ENCODE measurements at places on chromosomes 1 and 21.

DNA sequence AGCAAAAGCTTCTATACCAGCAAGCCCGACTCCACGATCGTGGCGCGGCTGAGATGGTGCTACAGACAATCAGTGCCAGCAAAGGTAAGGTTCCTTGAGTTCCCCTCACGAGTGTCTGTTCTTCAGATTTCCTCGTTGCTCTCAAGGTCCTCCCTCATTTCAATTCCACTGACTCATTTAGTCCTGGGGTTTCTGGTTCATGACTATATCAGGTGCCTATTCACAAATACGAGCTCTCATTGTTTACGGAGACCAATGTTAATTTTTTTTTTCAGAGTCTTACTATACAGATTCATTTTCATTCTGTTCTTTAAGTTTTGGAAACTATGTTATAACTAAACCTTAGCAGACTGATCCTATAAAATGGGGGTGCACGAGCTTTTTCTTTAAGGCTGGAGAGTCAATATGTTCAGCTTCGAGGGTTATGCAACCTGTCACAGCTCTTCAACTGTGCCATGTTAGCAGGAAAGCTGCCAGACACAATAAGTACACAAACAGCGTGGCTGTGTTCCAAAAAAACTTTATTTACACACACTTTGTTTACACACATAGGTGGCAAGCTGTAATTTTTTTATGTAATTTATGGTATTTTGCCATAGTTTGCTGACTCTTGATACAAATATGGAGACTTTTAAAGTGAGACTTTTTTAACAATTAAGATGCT lies 134.3 kb downstream of the ZP4 start:
- DNase-seq = no peak

GRCh38 chr1:205719762-205720161 lies 30.2 kb downstream of the NUCKS1 start:
- DNase-seq = no peak

- no peak for DNase-seq
Observed at GRCh38 chr21:15706696-15707095, 23.1 kb upstream of the USP25 start.

GRCh38 chr1:217027403-217028080 lies 304.3 kb upstream of the ESRRG start:
- DNase-seq = no peak

- no peak for DNase-seq
Observed at GRCh38 chr1:229305392-229305791, 34.5 kb downstream of the RAB4A start.

DNA sequence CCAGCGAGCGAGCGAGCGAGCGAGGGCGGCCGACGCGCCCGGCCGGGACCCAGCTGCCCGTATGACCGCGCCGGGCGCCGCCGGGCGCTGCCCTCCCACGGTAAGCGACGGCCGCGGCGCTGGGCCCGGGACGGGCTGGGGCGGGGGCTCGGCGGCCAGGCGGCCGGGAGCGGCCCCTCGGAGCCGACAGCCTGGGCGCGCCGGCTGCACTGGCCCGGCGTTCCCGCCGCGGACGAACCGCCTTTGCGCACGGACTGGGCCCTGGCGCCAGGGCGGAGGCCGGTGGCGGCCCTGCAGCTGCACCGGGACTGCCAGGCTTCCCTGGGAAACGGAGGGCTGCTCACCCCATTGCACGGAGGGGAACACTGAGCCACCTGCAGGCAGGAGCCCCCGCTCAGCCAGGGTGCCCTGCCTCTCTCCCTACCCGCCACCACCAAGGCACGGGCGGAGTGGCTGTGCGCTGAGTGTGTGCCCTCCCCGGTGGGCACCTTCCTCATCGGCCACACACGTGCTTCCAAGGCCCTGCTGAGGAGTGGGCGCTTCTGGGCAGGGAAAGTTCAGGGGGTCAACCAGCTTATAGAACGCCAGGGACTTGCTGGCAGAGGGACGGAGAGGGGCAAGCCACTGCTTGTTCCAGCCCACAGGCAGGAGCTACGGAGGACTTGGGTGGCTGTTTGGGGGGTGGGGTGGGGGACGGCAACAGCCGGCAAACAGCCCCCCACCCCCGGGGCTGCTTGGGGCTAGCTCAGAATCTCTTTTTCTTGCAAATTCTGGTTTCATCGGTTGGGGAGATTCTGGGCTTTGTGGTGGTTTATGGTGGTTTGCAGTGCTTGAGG lies 532 bp downstream of the CSF1 start:
- no peak for DNase-seq

DNA sequence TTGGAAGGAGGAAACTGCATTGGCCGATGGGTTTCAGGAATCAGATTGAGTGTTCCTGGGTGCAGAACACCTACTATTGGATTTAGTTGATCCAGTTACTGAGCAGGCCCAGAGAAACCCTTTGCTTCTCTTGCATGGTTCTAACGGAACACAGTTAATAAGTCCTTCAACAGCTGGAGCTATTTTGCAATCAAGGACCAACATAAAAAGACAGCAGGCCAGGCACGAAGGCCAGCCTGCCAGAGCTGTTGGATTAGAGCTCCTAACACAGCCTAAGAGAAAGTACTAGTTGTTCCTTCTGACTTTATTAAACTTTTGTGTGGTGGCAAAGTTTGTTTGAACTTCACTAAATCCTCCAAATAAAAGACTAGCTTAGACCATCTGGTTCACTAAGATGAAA lies 148.0 kb upstream of the LMO4 start:
- DNase-seq = peak; percentile 40

DNA sequence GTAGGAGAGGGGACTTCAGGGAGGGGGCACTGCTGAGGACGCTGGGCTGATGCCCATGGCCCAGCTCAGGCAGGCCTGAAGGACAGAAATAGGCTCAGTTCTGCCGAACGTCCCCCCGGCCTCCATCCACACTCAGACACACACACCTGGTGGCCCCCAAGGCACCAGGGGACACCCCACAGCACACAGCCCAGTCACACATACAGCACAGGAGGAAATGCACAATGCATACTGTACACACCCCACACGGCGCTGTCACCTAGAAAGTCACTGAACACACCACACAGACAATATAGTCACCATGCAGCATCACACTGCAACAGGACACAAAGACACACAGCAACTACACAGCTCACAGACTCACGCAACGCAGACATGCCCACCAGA lies 562 bp downstream of the SYTL1 start:
- peak; percentile 41 for DNase-seq

GRCh38 chr1:51607681-51608095 lies 9.2 kb upstream of the OSBPL9 start:
- DNase-seq = no peak

DNA sequence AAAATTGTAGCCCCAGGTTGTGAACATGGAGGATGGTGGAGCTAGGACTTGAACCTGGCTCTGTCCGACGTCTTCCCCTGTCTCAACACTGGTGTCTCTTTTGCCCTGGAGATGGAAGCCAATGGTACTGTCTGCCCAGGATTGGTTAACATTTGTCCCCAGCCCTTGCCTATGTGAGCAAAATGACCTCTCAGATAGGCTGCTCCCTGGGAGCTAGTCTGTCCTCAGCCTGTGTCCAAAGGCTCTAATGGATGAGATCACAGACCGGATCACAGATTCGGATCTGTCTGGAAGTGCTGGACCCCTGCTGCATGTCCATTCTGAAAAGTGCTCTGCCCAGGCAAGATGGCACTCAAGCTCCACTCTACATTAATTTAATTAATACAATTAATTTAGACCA lies 394.4 kb upstream of the VAMP3 start:
- no peak for DNase-seq

DNA sequence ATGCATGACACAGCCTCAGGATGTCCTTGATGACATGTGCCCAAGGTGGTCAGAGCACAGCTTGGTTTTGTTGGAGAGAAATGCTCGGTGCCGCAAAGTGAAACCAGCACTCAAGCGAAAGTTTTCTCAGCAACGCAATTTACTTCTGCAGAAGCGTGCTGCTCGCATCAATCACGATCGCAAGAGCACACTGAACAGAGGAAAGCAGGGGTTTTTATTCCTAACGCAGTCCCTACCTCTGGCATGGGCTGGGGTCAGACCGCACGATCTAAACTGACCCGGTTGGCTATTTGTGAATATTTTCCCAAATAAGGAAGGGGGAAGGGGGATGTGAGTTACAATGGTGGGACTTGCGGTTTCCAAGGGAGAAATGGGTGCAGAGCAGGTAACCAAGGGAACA lies 809 bp upstream of the ZNF669 start:
- DNase-seq = no peak

DNA sequence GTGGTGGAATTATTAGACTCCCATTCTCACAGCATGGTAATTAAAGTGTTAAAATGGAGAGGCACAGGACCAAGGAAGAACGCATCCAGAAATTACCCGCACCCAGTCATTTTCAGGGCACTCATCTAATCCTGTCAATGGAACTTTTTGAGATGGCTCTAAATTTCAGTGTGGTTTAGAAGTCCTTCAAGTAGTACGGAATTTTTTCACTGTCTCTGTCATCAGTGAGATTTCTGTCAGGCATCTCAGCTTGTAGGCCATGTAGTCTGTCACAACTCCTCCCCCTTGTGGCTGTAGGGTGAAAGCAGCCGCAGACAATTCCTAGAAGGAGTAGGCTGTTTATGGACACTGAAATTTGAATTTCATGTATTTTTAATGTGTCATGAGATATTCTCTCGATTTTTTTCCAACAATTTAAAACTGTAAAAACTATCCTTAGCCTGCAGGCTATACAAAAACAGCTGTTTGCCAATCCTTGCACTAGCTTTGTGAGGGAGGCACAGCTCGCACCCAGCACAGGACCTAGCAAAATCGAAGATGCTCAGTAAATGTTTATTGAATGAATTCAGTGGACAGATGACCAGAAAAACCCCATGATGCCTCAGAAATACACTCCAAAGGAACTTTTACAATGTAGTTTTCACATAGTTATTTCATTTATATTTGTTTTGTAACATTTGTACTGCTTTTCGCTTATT lies 6.6 kb upstream of the NUP133 start:
- DNase-seq = peak; percentile 79

DNA sequence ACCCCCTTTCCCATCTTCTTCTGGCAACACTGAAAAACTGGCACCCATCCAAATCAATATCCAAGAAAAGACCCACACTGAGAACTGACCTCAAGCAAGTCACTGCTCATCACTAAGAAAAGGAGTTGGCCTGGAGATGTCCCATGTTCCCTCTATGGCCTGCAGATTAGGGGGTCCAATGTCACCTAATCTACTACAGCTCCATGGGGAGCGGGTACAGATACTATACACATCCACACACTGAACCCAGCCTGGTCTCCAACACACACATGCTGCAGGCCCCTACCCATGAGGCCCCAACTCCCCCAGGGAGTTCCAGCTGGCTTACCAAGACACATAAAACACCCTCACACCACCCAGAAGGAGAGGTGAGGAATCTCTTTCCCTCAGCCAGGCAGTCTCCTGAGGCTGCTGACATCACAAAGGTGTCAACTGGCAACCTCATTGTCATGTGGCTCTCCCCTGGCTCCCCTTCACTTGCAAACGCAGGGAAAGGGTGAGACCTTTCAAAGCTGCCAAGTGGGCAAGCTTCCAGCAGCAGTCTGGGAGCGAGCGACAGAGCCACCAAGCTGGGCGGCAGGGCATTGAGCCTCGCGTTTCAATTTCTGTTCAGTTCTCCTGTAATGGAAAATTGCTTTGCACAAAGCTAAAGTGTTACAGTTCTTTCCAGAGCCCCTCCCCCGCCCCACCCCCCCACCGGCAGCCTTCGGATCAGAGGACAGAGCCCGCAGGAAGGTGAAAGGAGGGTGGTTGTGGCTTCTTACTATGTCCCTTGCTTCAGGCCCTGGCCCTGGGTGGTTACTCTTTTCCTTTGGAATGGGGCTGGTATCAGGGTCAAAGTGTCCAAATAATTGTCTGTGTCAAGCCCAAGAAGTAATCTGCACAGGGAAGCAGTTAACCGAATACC lies at the start of gene LRRC52:
Gene LRRC52 (plus strand): TSS at position 469 of the 907 bp plus-strand sequence. CDS start 297 bp downstream, at position 766.
- no peak for DNase-seq

GRCh38 chr1:94998748-94999147 lies 71.8 kb upstream of the CNN3 start:
- no peak for DNase-seq

DNA sequence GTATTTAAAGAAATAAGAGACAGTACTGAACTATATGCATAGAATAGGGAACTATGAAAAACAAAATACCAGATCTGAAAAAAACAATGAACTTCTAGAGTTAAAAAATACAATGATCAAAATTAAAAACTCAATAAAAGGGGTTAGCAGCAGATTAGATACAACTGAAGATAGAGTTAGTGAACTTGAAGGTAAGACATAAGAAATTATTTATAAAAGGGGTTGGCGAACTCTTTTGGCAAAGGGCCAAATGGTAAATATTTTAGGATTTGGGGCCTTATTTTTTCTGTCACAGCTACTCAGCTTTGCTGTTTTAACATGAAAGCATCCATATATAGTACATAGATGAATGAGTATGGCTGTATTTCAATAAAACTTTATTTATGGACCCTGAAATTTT lies 111.4 kb downstream of the ST3GAL3 start:
- no peak for DNase-seq

- DNase-seq = no peak
Observed at GRCh38 chr1:196423612-196424011, 184.6 kb downstream of the KCNT2 start.

DNA sequence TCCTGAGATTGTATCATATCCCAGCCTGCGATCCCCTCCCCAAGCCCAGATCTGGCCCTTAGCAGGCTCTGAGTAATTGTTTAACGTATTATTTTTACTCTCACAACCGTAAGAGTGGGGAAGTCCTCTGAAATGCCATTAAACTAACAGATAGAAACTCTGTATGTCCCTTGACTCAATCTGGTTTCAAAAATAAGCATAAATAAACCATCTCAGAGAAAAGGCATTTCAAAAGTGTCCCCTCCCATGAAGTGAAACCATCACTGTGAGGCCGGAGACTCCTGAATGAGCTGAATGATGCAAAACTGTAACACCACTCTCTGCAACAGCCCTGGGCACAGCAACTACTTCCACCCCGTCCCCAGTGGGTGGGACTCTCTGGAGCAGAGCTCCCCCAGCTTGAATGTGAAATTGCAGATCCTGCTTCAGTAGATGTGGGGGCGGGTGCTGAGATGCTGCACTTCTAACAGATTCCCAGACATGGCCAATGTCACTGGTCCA lies 104.1 kb downstream of the SYF2 start:
- DNase-seq = peak; percentile 58

- peak; percentile 16 for DNase-seq
Observed at GRCh38 chr21:14773777-14774345, 227.7 kb upstream of the SAMSN1 start.

- DNase-seq = no peak
Observed at GRCh38 chr1:45365051-45365450, 24.8 kb upstream of the MUTYH start.

DNA sequence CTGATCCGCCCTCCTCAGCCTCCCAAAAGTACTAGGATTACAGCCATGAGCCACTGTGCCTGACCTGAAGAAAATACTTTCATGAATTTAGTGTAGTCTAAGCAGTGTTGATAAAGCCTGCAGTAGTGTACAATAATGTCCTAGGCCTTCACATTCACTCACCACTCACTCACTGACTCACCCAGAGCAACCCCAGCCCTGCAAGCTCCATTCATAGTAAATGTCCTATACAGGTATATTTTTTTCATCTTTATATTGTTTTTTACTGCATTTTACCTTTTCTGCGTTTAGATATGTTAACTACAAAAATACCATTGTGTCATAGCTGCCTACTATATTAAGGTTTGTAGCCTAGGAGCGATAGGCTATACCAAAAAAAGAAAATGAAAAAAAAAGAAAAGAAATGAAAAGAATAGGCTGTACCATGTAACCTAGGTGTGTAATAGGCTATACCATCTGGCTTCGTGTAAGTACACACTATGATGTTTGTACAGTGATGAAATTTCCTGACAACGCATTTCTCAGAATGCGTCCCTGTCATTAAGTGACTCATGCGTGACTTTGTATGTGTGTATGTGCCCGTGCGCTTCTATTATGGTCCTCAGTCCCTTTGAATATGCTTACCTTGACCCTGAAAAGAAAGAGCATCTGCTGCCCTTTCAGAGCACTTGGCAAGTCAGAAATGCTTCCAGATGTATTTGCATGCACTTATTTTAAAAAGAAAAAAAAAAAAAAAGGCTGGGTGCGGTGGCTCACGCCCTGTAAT lies 9.2 kb upstream of the SLAMF8 start:
- no peak for DNase-seq

All from HL-60 (cell line).